ENCODE measurements at places on chromosomes 11 and 22. TPM values are rescaled to one million over a fixed set of nuclear protein-coding genes. Genes with fewer than 3 reads are reported as not detected.

DNA sequence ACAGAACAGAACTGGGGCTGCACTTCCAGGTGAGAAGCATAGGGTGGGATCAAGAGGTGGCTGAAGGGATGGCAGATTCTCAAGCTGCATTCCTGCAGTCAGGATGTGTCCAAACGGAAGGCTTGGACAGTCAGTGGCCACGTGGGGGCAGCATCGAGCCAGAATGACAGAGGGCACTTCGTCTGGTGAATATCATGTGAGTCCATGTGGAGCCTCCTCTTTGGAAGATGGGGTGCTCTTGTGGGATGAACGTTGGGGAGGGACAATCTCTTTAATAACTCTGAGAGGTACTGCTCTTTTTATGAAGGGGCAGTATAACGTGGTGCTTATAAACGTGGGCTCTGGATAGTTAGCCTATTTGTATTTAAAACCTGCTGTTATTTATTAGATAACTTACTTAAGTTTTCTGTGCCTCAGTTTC is 154.9 kb upstream of the NAV2 start:
- peak; percentile 45 for DNase-seq

GRCh38 chr22:38223289-38223960 is 21.6 kb downstream of the MAFF start:
- DNase-seq = peak; percentile 90

- no peak for DNase-seq
Measured at GRCh38 chr11:66609721-66610617, 6.5 kb upstream of the RBM14 start.

DNA sequence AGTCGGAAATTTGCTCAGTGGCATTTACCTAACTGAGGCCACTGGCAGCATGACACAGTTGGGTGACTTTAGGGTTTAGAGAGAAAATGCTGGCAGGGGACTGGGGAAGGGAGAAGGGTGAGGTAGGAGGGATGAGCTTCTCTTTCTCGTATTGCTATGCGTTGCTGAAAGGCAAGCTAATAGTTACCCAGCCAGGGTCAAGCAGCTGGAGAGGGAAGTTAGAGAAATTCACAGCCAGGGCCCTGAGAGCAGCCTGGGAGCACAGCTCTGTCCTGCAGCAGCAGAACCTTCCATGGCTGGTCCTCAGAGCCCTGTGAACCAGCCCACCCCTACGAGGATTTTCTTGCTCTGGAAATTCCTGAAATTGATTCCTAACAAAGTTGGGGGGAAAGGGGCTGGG is 679.6 kb downstream of the NTM start:
- DNase-seq = no peak

DNA sequence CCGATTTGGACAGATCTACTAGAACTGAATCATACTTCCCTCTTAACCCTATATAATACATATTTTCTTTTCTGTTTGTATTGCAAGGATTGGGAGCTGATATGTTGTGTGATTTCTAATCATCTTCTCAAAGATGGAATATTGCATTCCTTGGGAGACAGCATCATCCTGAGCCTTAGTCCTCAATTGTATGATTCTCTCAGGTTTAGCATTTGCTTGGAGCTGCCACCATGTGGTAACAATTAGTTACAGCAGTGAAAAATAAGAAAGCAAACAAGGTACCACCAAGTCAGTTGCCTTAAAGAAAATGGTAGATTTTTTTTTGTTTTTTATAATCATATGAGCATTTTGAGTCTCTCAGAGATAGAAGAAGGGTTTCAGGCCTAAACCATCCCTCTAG is 11.9 kb downstream of the SNX19 start:
- peak; percentile 23 for DNase-seq

GRCh38 chr11:131638889-131639288 is 268.5 kb downstream of the NTM start:
- DNase-seq = no peak

GRCh38 chr11:65562788-65563187 is 4.6 kb upstream of the LTBP3 start:
- no peak for DNase-seq

- DNase-seq = no peak
Measured at GRCh38 chr11:22543261-22543660, 82.4 kb downstream of the FANCF start.

GRCh38 chr11:83006877-83007330 is 64.8 kb downstream of the RAB30 start:
- DNase-seq = no peak

DNA sequence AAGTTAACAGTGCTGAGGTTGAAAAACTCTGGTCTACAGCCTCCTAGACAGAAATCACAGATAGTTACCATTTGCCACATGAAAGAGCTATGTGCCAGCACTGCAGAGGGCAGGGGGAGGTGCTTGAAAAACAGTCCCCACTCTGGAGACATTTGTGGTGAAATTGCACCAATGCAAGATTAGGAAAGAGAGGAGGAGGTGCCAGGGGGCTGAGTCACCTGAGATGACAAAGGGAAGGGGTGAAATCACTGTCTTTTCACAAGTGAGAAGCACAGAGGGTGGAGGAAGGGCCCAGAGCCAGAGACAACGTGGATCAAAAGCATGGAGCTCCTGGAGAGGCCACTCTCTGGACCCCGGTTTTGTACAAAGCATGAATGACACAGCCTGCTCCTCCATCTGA is 196.3 kb downstream of the BUD13 start:
- no peak for DNase-seq

DNA sequence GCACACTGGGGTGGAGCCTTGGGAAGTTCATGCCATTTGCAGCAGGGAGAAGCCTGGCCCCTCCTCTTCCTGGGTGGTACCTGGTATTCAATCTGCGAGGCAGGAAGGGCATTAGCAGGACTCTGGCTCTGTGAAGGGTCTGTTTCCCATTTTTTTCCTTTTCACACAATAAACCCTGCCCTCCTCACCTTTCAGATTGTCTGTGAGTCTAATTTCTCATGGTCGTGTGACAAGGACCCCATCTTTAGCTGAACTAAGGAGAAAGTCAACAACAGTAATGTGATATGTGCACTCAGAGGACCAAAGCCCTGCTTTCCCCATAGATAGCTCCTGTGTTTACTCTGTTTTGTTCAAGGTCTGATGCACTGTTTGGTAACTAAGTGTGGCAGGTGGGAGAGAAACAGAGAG is 26.6 kb upstream of the CASP4 start:
- DNase-seq = no peak

- no peak for DNase-seq
Measured at GRCh38 chr22:24016156-24016555, 5.1 kb downstream of the CABIN1 start.

DNA sequence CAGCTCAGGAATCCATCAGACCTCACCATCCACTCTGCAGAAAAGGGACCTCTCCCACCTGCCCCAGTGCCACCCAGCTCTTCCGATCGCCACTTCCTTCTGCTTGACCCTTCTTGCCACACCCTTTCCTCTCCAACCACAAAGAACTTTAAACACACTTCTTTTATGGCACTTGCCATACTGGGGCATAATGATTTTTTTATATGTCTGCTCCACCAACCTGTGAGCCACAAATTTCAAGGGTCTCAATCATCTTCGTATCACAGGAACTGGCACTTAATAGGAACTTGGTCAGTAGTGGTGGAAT is 11.7 kb upstream of the MYH9 start:
- no peak for DNase-seq

- no peak for DNase-seq
Measured at GRCh38 chr11:17917556-17917955, 95.3 kb downstream of the SERGEF start.

- no peak for DNase-seq
Measured at GRCh38 chr11:133104009-133104744, 428.1 kb downstream of the OPCML start.

GRCh38 chr11:76181371-76181770 is 24.9 kb downstream of the WNT11 start:
- DNase-seq = no peak

DNA sequence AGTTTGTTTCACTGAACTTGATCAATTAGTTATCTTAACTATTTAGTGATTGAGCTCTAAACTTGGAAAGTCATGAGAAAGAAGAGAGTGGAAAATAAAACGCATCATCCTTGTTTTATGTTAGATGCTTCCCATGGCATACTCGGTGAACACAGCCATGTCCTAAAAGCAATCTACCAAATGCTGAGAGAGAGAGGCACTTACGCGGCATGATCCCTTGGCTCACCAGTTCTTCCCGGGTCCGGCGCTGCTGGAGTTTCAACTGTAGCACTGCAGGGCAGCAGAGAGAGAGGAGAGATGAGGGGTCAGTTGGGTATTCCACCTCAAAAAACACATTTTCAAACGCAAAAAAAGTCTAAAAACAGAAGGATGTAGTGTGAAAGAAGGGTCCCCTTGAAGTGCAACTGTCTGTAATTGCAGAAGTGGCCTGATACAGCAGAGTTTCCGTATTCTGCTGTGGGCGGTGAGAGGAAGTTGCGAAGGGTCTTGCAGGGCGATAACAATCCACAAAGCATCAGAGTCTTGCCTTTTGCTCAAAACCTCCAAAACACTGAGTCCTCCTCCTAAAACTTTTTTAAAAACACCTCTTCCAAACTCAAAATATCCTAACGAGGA is 92.7 kb downstream of the SGSM3 start:
- no peak for DNase-seq

GRCh38 chr11:34960277-34960676 is 43.9 kb downstream of the PDHX start:
- no peak for DNase-seq

- no peak for DNase-seq
Measured at GRCh38 chr11:17275400-17276235, 921 bp upstream of the NUCB2 start.

DNA sequence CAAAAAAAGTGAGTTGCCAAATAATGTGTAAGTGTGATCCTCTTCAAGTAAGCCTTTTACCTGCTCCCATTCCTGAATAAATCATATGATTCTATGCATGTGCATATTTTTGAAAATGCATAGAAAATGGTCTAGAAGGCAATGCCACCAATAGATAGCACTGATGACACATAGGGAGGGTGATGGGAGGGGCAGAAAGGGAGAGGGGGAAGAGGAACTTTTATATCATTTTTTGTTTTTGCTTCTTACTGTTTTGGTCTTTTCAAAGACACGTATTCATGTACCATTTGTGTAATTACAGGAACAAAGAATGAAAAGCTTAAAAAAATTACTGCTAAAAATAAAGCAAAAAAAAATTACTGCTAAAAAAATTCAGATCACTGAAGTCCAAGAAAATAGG is 60.8 kb downstream of the C11orf58 start:
- no peak for DNase-seq

- no peak for DNase-seq
Measured at GRCh38 chr22:25729016-25729995, 12.7 kb upstream of the MYO18B start.

- no peak for DNase-seq
Measured at GRCh38 chr22:44505796-44506354, 7.8 kb upstream of the RTL6 start.

GRCh38 chr11:6627762-6628241 is 8.6 kb upstream of the TPP1 start:
- no peak for DNase-seq

Gene KRTAP5-10
- total RNA-seq = not detected

Gene ABTB2
- 44.1 TPM for total RNA-seq

Gene AMPD3
- 6.8 TPM for total RNA-seq

Gene HEPN1
- not detected for total RNA-seq

Gene MRGPRE
- total RNA-seq = not detected

Gene LGALS12
- not detected for total RNA-seq

Gene TMA7B
- total RNA-seq = not detected

Gene CD248
- not detected for total RNA-seq

Gene TUBA8
- 0.35 TPM for total RNA-seq

Gene SEPTIN3
- total RNA-seq = 0.05 TPM

Gene MS4A3
- not detected for total RNA-seq

Gene ALKBH3
- total RNA-seq = 22.7 TPM

Gene NRGN
- not detected for total RNA-seq

Gene TMEM45B
- 0.50 TPM for total RNA-seq

Gene OR51I1
- total RNA-seq = not detected

Gene TUB
- total RNA-seq = under 0.01 TPM

Gene APOBEC3C
- total RNA-seq = 8.0 TPM

Gene UCP2
- total RNA-seq = 13.7 TPM

Measured in renal cortical epithelial cell (primary cell).